Eye (tissue), 1 donor: ENCODE measurements at places on chromosomes 3 and 15.

GRCh38 chr3:101849714-101850245 is 466 bp downstream of the NFKBIZ start:
- DNase-seq, result no peak

- DNase-seq, result no peak
Measured at GRCh38 chr15:80183306-80183705, 30.5 kb downstream of the FAH start.

DNA sequence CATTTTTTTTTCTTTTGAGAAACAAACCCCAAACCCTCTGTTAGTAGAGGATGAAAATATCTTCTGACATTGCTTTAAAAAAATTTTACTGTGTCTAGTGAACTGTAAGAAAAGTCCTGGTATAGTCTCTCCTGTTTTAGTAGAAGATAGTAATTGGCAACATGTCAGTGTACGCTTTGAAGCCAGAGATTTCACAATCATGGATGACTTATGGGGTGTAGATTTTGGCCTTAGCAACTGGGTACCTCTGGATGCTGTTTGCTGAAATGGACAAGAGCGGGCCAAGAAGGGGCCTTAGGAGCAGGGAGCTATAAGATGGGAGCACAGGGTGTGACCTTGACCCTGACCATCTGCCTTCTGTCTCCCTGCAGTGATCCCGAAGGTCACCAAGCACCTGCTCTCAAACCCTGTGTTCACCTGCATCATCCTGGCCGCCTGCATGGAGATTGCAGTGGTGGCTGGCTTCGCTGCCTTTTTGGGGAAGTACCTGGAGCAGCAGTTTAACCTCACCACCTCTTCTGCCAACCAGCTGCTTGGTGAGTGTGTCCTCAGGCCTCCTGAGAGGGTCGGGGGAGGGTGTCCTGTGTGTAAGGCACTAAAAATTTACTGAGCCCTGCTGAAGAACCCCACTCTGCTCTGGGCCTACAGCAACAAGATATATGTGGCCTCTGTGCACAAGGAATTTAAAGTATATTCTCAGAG is 266.7 kb downstream of the SLCO3A1 start:
- no peak for DNase-seq

- DNase-seq, result no peak
Measured at GRCh38 chr15:39074341-39074985, 506.4 kb upstream of the THBS1 start.

DNA sequence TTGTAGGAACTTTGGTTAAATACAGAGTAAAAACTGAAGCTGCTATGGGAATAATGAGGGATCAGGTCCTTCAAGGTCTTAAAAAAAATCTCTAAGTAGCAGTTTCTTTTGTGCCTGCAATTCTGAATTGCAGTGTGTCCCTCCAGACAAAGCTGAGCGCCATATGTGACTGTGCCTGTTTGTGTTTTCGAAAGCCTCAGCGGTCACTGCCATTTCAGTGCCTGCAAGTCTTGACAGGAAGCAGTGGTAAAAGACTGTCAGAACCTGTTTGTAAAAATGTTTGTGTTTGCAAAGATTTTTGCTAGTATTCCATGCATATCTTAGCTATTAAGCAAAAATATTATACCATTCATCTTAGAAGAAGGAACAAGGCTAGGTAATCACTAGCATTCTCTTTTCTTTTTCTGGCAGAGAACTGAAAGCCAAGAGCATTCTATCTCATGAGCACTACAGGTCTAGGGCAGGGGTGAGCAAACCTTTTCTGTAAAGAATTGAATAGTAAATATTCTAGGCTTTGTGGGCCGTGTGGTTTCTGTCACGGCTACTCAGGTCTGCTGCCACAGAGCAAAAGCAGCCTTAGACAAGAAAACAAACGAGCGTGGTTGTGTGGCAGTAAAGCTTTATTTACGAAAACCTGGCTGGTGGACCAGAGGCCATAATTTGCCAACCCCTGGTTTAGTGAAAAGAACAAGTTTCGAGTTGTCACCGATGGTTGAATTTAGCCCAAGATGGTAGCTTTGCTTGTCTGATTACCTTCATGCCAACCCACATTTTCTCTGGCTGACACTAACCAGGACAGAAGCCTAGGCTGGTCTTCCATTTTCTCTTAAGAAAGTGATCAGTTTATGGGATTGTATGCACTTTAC is 134.4 kb downstream of the CACNA1D start:
- DNase-seq, result peak; percentile 50

- DNase-seq, result no peak
Measured at GRCh38 chr3:174016186-174016585, 618.6 kb downstream of the NLGN1 start.
